A673 (cell line): ENCODE measurements at places on chromosomes 5 and 9.
A peak's percentile ranks its signal among the peaks of the same experiment; 100 is the strongest.

GRCh38 chr5:174581479-174581878 lies 142.9 kb upstream of the MSX2 start:
- DNase-seq, result peak; percentile 42

DNA sequence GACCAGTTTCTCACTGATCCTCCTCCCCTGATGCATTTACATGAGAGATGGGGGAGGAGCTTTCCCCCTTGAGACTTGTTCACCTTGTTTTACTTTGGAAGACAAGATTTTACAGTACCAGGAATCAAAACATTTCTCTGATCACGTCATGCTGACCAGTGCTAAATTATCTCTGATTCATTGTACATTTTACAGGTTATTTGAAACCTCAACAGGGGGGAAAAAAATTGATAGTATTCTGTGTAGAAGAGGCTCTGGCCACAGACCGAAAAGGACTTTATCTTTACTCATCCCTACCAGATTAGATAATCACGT lies 133.9 kb downstream of the GRIA1 start:
- DNase-seq, result no peak

- no peak for DNase-seq
Measured at GRCh38 chr9:86288499-86289198, 6.3 kb upstream of the ISCA1 start.

DNA sequence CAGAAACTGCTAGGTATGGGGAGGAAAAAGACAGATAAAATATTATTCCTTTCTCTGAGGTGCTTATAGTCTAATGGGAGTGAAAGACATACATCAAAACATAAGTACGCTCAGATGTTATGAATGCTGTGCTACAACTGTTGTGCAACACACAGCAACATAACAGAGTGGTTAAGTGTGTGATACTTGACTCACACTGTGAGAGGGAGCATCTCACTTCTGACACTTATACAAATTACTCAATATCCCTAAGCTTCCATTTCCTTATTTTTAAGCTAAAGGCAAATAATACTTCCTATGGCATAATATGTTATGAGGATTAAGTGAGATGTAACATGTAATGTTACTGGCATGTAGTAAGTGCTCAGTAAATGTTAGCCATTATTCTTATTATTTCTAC lies 110.6 kb upstream of the FER start:
- no peak for DNase-seq

- DNase-seq, result no peak
Measured at GRCh38 chr9:27212191-27212590, 84.8 kb downstream of the EQTN start.

GRCh38 chr5:90142541-90142940 lies 267.0 kb downstream of the CETN3 start:
- no peak for DNase-seq

DNA sequence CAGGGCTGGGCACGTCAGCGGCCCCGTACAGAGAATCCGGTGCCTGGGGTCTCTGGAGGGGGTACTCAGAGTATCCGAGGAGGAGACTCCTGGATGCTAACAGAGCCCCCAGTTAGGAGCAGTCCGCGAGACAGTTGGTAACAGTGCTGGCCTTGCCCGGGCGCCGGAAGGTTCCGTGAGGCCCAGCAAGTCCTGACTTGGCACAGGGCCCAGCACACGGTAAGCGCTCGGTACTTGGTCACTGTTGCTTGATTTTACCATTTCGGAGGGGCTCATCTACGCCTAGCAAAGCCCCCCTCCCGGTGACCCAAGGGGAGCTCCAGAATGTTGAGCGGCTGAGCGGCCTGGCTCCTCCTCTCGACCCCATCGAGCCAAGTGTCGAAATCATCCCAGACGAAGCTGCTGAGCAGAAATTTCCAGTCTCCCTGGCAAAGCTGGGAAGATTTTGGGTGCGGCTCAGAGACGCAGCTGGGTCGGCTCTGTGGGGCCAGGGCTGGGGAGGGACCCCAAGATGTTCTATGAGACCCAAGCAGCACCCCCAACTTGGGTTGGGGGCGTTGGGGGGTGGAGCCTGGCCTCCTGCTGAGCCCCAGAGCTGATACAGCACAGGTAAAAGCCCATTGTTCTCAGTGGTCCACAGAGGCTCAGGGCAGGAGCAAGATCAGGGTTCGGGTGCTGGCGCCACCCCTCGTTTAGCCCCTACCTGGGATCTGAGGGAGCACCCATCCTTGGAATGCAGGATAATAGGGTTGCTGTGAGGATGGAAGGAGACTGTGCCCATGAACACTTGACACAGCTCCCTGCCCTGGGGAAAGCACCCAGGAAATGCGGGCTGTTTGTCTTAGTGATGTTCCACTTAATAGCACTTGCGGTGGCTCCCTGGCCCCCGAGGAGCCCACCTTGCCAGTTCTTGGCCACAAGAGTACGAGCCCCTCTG lies 137.2 kb downstream of the C9orf50 start:
- peak; percentile 80 for DNase-seq

GRCh38 chr5:139652788-139653241 lies 4.7 kb downstream of the CXXC5 start:
- DNase-seq, result no peak

DNA sequence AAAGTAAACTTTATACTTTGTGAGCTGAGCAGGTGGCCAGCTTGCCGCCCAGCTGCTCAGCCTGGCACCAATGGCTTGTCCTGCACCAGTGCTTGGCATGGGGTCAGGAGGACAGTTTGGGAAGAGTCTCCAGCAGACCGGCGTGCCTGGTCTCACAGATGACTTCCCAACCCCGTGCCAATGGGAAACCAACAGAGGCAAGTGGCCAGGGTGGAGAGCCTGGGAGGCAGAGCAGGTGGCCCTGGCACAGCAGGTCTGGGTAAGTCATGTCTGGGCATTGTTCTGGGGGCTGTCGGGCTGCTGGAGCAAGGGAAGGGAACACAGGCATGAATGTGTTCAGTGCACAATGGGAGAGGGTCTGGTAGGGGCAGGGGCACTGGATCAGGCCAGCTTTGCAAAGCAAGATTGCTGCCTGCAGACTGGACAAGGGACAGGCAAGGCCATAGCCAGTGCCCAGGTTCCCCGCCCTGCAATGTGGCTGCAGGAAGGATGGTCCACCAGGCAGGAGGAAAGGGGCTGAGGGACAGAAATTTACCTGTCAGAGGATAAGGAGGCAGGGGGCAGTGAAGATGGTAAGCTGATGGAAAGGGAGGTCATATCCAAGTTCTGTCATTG lies 76.2 kb upstream of the ALDH1B1 start:
- no peak for DNase-seq

GRCh38 chr9:132711846-132712245 lies 41.6 kb downstream of the GTF3C4 start:
- DNase-seq, result no peak

DNA sequence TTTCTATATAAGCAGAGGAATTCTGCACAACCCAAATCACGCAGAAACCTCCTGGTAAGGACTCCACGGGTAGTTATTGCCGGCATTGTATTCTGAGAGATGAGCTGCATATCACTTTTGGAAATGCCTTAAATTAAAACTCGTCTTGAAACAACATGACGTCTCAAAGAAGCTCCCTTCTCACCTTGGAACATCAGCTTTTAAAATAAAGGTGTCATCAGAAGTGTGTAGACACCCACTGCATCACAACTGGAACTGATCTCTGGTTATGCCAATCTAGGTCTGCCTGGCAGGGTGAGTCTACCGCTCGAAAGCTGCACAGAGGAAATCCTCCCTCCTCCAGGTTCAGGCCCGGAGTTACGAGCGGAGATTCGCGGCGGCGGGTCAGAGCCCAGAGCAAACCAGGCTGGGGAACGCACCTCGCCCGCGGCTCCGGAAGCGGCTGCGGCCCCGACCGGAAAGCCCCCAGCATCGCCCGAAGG lies 974 bp upstream of the SLC12A2 start:
- no peak for DNase-seq

DNA sequence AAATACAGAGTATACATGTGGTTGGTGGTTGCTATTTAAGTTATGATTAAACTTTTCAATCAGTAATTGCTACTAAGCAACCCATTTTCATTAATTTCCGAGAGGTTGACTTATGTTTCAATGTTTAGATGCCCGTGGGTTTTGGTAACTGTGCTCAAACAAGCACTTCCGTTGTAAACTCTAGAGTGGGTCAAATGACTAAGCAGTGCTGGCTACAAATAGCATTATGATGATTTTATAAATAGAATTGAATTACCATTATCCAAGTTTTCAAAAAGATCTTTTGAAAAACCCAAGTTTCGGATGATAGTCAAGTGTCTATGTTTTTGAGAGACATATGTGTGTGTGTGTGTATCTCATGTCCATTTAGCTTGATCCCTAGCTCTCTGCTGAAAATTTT lies 2369.4 kb upstream of the ACO1 start:
- DNase-seq, result no peak

GRCh38 chr9:9914174-9914573 lies 698.6 kb downstream of the PTPRD start:
- peak; percentile 2 for DNase-seq

DNA sequence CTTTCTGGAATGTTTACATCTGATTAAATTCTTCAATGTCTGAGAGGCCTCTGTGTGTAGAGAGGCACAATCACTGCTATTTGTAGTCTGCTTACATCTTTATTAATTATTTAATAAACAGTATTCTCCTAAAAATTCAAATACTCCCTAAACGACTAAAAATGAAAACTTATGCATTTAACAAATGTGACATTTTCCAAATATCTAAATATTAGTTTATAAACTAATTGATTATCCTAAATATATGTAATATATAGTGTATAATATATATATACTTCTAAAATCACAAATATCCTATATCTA lies 57.7 kb upstream of the ZBED3 start:
- DNase-seq, result no peak

- no peak for DNase-seq
Measured at GRCh38 chr5:81140441-81140840, 92.7 kb upstream of the CKMT2 start.

- DNase-seq, result no peak
Measured at GRCh38 chr5:126189862-126190261, 233.3 kb upstream of the GRAMD2B start.

- no peak for DNase-seq
Measured at GRCh38 chr5:160769301-160769700, 82.7 kb downstream of the ATP10B start.

GRCh38 chr5:146620669-146621051 lies 104.7 kb upstream of the GPR151 start:
- no peak for DNase-seq

DNA sequence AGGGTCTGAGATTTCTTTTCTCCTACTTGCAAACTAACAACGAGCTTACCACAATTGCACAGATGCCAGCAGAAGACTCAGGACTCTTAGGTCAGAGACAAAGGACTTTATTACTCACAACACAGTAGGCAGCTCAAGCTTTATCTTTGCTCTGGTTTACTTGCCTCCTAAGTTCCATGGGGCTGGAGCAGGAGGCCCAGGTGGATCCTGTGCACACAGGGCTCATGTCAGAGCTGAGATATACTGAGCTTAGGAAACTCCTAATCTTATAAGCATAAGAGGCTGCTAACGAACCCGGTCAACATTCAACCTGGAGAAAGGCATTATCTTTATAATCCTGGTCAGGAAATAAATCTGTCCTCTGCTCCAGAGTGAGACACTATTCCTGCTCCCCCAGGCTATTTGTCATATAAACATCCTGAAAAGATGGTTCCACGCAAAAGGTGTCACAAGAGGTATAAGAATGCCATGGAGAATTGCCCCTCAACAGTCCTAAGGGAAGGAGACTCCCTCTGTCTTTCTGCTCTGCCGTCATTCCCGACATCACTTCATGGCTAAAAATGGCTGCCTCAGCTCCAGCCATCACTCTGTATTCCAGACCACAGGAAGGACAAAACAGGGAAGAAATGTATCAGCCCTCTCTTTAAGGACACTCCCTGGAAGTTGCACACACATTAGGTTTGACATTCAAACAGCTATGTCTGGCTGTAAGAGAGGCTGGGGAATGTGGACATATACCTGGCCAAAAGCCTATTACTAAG lies 16.2 kb downstream of the DUSP1 start:
- no peak for DNase-seq

DNA sequence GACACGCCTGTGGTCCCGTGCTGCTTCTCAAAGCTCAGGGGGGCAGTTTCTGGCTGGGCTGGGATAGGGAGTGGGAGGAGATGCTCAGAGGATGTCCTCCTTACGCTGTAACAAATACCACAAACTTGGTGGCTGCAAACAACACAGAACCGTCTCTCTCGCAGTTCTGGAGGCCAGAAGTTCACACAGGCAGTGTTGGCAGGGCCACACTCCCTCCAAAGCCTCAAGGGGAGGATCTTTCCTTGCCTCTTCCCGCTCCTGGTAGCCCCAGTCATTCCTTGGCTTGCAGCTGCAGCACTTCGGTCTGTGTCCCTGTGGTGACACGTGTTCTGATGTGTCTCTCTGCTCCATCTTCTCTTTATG lies 10.4 kb upstream of the ORM1 start:
- DNase-seq, result no peak

GRCh38 chr9:4141296-4141695 lies 158.6 kb downstream of the GLIS3 start:
- DNase-seq, result no peak
